ENCODE measurements at places on chromosomes 11 and 22.

DNA sequence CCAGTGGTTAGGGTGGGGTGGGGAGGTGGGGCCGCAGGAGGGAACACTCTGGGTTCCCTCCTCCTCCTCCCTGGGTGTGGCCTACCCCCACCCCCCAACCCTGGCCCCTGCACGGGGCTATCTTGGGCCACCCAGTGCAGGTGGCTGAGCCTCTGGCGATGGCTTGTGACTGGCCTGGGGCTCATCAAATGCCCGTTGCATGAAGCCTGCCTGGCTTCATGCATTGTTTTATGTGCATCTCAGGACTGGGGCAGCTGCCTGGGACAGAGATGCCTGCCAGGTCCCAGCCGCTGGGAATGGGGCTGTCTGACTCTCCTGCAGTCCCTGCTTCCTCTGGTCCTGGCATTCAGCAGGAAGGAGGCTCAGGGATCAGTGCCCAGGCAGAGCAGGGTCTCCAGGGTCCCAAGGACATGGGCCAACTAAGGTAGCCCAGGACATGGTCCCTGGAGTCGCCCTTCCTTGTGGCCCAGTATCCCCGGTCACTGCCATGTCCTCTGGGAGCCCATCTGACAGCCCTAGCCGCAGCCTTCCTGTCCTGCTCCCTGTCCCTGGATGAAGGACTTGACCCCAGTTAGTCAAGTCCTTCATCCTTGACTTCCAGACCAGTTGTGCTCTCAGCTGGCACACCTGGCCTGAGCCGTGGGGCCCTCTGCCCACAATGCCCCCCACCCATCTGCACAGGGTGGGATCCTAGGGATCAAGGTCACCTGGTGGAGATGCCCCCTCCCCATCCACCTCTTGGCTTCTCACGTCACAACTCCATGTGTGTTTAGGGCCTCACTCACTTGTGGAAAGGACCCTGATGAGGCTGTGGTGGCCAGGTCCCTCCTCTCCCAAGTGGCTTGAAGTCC is 112.1 kb upstream of the FGF3 start:
- no peak for DNase-seq

- DNase-seq: no peak
Observed at GRCh38 chr11:68052137-68052873, 13.5 kb downstream of the TCIRG1 start.

DNA sequence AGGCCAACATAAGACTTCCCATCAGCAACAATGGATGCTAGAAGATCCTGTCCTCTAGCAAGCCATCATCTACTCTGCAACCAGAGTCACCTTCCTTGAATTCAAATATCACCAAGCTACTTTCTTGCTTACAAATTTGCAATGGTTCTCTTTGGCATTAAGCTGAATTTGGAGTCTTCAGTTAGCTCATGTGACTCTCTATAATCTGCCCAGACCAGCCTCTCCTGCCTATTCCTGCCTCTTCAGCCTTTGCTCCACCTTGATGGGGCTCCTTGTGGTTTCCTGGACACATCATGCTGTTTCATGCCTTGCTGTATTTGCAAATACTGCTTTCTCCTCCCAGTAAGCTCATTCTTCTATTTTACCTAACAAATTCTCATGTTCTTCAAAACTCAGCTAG is 82.3 kb downstream of the RASSF10 start:
- DNase-seq: no peak

GRCh38 chr11:73528013-73528412 is 69.9 kb downstream of the FAM168A start:
- DNase-seq: no peak

- DNase-seq: no peak
Observed at GRCh38 chr11:69899957-69900821, 81.0 kb upstream of the FGF3 start.

- DNase-seq: no peak
Observed at GRCh38 chr11:100297516-100297915, 389.6 kb upstream of the ARHGAP42 start.

DNA sequence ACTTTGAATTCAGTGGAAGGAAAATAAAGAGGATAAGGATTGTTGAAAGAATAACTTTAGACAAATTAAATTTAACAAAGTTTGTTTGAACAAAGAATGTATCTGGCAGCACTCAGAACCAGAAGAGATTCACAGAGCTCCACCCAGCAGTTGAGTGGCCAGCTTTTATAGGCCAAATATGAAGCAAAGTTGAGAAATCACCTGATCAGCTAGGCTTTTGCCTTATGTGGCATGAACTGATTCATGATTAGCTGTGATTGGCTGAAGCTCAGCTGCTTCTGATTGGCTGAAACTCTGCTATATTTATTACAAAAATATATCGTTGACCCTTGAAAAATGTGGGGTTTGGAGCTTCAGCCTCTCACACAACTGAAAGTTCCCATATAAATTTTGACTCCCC is 62.6 kb downstream of the PIWIL4 start:
- DNase-seq: no peak

DNA sequence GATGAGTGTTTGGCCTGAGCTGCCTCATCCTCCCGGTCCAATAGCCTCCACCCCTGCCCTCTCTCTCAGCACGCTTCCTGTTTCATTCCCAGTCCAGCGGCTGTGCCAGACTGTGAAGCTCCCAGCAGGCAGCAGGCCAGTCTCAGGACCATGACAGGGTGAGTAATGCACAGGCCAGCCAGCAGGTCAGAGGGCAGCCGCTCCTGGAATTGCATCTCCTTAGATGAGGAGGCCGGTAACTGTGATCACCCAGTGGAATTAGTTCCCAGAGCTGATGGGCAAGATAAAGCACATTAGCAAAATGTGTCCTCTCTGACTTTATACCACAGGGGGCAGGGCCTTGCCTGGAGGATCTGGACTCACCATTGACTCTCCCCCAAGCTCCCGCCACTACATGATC is 251.2 kb downstream of the ETS1 start:
- no peak for DNase-seq

DNA sequence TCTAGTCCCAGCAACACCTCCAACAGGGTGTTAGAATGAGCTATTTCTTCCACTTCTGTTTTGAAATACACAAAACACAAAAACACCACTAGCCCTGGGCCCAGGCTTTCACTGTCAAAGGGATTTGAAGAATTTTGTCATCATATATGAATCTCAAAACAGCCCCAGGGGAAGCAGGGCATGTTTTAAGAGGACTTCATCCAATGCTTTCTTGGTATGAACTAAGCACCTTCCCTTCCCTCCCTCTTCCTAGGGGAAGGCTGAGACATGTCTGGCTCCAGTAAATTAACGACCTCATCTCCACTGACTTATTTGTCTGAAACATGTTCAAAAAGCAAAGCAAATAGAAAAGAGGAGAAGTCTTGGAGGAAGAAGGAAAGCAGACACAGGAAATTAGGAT is 75.7 kb upstream of the INCENP start:
- no peak for DNase-seq

GRCh38 chr22:20991252-20992055 is 9.4 kb downstream of the LZTR1 start:
- no peak for DNase-seq

DNA sequence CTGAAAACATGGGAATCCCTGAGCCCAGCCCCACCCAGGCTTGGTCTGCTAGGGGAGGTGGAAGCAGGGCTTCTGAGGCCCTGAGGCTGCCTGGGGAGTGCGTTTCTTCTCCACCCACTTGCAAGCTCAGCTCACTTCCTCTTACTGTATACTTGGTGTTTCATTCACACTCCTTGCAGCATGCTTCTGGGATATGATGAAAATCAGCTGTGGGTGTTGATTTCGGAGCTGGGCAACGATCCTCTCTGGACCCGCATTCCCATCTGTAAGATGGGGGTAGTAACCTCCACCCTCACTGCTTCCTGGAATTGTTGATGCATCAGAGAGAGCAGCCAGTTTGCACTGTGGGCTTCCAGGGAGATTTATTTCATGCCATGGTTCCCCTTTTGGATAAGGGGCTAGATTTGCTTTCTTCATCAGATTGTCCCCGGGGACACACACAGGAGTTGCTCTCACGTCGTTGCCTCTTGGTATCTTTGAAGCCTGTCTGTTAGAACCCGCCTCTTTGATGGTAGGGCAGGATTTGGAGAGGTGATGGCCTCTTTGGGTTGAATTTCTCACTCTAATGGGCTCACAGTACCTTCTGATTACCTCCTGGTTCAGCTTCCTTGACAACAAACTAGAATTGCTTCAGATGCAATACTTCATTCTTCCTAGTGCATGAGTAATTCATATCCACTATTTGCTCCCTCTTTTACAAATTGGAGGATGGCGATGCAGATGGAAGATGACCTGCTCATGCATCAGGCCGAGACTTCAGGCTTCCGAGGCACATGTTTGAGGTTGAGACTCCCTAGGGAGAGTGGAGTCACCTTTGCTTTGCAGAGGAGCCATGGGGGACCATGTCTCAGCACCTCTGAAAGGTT is 40.4 kb downstream of the BCR start:
- no peak for DNase-seq

- peak; percentile 63 for DNase-seq
Observed at GRCh38 chr11:128342511-128343134, 244.7 kb downstream of the ETS1 start.

GRCh38 chr11:62885137-62885750 is 4.5 kb downstream of the SLC3A2 start:
- no peak for DNase-seq

DNA sequence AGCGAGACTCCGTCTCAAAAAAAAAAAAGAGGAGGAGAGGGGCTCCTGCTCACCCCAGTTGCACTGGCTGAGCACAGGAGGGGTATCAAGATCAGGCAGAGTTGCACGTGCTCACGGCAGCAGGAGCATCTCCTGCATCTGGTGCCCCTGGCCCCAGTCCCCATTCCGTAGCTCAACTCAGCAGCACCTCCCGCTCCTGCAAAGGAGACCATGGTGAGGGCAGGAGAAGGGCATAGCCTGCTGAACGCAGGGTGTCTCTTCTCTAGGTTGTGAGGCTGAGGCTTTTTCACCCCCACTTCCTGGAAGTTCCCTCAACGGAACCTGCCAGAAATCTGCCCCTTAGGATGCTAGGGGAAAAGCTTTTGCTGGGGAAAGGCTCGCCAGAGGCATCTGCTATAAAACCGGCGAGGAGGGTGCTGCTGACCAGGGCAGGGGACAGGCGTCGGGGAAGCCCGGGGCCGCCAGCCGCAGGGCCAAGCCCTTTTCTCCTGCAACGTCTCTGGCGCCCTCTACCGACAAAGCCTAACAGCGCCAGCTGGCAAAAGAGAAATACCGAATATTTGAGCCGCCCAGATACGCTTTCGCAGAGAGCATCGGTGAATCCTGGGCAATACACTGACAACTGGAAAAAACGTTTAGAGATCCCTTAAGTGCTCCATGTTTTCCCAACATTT is 1.0 kb upstream of the PPP6R2 start:
- DNase-seq: peak; percentile 93

- DNase-seq: no peak
Observed at GRCh38 chr11:102685754-102686153, 19.8 kb downstream of the MMP27 start.

DNA sequence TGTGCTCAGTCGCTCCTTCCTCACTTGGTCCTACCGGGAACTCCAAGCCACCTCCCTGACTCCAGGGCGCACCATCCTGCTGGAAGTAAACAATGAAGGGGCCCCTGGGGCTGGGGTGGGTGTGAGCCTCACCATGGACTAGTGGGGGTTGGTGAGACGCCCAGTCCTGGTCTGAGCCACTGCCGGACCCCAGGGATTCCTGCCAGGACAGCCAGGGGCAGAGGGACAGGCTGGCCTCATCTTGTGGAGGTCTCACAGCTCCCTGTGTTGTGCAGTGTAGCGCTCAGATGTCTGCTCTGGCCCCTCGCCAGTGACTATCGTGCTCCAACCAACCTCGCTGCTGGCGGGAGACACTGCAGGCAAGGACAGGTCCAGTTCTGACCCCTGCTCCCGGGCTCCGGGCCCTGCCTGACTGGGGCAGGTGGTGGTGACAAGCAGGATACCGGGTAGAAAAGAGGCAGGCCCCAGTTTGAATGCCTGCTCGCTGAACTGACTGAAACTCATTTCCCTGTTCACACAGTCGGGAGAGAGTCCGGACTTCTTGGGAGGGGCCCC is 1021.4 kb downstream of the BRD1 start:
- DNase-seq: no peak

GRCh38 chr11:126739499-126740145 is 260.9 kb downstream of the KIRREL3 start:
- no peak for DNase-seq

GRCh38 chr22:50271519-50271970 is 1.4 kb upstream of the MAPK11 start:
- peak; percentile 44 for DNase-seq

- no peak for DNase-seq
Observed at GRCh38 chr22:31639436-31640039, 22.5 kb downstream of the PISD start.

GRCh38 chr22:32693102-32693501 is 108.4 kb upstream of the TIMP3 start:
- no peak for DNase-seq

- no peak for DNase-seq
Observed at GRCh38 chr11:46363031-46363407, 15.8 kb downstream of the DGKZ start.

GRCh38 chr11:102497061-102497460 is 33.5 kb downstream of the MMP7 start:
- no peak for DNase-seq

DNA sequence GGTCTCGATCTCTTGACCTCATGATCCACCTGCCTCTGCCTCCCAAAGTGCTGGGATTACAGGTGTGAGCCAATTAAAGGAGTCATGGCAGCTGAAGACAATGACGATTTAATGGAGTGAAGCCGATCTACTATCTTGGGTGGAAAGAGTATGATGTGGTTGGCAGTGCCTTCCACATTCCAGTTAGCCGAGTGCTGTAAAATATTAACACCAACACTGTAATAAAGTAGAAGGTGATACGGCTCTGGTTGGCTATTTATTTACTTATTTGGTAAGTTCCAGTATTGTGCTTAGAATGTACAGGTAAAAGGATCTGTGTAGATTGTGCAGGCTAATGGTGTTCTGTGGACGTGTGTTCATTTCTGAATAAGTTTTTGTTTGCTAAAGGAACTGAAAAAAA is 149.6 kb upstream of the MTMR2 start:
- no peak for DNase-seq

GRCh38 chr11:109432105-109432504 is 10.1 kb downstream of the C11orf87 start:
- no peak for DNase-seq

DNA sequence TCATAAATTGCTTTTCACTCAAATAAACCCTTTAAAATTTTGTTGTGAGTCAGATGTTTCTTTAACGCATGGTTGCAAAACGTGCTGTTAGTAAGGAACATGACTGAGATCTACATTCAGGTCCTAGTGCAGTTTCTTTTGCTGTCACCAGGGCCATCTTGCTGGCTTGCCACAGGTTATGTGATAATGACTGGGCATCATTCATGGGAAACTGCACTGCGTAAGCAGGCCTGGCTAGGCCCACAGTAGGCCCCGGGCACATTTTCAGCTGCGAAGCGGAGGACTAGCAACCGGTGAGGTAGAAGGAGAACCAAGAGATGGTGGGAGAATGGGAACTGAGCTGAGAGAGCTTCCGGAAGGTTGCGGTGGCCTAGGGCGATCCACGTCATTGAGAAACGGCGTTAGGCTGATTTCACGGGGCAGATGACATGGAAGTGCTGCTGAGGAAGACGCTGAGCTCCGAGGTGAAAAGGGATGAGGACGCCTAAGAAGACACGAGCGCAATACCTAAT is 3.2 kb upstream of the KLHDC7B start:
- DNase-seq: no peak

GRCh38 chr11:125626288-125626950 is 1.5 kb downstream of the CHEK1 start:
- DNase-seq: no peak

Measured in T-helper 9 cell (primary cell).